ENCODE measurements at places on chromosomes 1 and 21.

GRCh38 chr1:226674892-226675714 is 64.0 kb downstream of the ITPKB start:
- DNase-seq, result peak; percentile 66

- no peak for DNase-seq
These were observed 668 bp upstream of the PADI4 start for GRCh38 chr1:17307329-17307728.

GRCh38 chr1:32273391-32274208 is 18.3 kb upstream of the HDAC1 start:
- peak; percentile 78 for DNase-seq

DNA sequence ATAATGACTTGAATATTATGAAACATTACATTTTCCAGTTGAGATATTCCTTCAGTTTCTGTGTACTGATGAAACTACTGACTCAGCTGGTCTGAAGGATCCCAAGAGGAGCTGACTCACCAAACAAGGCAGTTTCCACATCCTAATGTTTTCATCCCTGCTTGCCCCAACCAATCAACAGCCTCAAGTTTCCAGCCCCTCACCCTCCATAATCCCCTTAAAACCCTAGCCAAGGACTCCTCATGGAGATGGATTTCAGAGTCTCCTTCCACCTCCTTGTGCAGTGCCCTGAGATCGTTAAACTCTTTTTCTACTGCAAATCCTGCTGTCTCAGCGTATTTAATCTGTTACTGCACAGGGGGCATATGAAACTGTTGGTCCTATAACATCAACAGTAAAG is 83.1 kb upstream of the HAO2 start:
- DNase-seq, result no peak

GRCh38 chr1:173714759-173715537 is at the start of gene KLHL20:
KLHL20 (plus strand) TSS chr1:173714981; CDS start chr1:173716044, 1,063 bp downstream.
- DNase-seq, result peak; percentile 83

DNA sequence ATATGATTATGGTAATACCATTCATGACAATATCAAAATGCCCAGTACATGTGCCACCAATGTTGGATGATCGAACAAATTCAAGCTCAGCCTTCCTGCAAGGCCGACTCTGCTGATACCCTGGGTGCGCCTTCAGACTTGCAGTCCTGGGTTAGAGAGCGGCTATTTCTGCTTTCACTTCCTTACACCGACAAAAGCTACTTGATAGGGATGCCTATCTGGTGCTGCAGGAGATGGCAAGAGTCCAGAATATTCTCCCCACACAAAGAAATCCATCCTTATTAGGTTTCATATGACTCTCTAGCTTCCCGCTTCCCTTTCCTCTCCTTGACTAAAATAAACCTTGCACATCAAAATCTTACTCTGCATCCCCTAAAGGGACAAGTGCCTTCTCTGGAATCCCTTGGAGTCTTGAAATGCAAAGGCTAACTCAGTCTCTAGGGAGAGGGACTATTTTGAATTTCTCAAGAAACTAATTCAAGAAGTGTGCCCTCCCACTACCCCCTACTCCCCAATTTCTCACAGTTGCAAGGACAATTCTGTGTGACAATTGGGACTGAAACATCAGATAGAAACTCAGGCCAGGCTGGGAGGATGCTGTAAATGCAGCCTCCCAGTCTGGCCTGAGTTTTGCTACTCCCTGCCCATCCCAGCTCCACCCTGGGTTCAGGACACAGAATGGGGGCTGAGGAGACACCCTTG is 103.1 kb upstream of the USP24 start:
- DNase-seq, result no peak

DNA sequence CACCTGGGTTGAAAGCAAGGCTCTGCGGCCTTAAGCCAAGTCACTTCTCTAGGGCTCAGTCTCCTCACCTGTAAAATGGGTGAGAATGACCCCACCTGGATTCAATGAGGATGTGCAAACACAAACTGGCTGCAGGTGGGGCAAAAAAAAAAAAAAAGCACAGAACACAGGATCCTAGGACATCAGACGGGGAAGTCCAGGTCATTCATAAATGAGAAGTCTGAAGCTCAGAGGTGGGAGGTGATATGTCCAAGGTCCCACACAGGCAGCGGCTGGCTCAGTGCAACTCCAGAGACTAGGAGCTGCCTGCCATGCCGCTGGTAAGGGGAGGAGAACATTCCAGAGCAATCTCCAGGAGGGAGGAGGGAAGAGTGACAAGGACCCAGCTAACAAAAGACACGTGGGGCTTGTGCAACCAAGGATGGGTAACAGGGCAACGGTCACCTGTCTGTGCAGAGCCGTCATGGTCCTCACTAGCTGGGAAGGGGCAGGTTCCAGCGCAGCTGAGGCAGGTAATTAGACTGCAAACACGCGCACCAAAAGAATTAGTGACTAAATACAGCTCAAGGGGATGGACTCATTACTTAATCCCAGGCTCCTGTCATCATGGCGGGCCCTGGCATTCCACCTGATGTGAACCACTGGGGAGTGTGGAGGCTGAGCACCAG is 19.5 kb downstream of the IFFO2 start:
- DNase-seq, result no peak

GRCh38 chr1:109849655-109850054 is 61.0 kb upstream of the CSF1 start:
- no peak for DNase-seq

DNA sequence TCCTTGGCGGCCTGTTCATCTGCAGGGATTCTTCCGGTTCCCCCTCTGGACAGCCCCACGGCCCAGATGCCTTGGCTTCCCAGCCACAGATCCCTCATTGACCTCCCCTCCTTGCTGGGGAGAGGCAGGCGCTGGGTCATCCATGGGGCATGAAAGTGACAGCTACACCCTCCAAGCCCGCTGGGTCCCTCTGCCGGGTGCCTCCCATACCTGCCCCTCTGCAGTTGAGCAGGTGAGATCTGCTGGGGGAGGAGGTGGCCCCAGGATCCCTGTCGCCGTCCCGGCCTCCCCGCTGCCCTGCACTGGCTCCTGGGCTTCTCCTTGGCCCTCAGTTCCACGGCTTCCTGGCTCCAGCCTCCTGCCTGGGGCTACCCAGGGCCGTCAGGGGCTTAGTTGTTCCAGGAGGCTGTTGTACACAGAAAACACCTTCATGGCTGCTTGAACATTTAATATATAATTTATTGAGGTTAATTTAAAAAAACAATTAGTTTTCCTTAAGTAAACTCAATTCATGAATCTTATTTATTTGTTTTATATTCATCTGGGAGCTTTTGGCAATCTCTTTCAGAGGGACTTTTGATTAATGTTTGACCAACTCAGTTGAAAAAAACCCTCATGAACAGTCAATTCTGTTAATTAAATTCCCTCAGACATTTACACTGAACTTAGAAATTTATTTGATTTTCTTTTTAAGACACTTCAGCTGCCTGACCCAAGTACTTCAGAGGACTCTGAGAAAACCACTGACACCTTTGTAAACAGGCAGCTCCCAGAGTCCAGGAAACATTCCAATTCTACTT is 67.6 kb upstream of the ABCG1 start:
- DNase-seq, result no peak

GRCh38 chr1:84152649-84153056 is 8.6 kb downstream of the PRKACB start:
- no peak for DNase-seq

DNA sequence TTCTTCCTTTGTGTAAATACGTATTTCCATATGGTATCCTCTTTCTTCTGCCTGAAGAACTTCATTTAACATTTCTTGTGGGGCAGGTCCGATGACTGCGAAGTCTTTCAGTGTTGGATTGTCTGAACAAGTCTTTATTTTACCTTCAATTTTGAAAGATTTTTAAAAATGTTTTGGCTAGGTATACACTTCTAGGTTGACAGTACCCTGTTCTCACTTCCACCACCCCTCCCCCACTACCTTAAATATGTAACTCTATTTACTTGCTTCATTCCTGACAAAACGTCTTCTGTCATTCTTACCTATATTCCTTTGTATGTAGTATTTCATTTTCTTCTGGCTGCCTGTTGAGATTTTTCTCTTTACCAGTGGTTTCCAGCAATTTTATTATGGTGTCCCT is 85.7 kb upstream of the ARTN start:
- no peak for DNase-seq

DNA sequence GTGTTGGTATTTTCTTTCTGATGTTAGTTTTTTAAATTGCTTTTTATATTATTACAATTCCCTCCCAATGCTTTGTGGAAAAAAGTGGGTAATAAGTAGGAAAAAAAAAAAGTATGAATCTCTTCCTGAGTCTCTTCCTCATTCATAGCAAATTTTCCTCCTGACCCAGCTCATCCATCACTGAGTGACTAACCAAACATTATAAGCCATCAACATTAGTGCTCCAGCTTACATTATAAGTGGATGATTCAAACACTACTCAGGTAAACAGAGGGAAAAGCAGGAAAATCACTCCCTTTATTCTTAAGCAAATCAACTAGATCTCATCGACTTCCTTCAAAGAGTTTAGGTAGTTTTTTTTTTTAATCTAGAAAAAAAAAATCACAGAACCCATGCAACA is 15.4 kb upstream of the SAMD13 start:
- DNase-seq, result no peak

- DNase-seq, result no peak
These were observed 8.3 kb downstream of the NEK2 start for GRCh38 chr1:211667065-211667617.

- no peak for DNase-seq
These were observed 85.2 kb downstream of the TRIM11 start for GRCh38 chr1:228321435-228321834.

DNA sequence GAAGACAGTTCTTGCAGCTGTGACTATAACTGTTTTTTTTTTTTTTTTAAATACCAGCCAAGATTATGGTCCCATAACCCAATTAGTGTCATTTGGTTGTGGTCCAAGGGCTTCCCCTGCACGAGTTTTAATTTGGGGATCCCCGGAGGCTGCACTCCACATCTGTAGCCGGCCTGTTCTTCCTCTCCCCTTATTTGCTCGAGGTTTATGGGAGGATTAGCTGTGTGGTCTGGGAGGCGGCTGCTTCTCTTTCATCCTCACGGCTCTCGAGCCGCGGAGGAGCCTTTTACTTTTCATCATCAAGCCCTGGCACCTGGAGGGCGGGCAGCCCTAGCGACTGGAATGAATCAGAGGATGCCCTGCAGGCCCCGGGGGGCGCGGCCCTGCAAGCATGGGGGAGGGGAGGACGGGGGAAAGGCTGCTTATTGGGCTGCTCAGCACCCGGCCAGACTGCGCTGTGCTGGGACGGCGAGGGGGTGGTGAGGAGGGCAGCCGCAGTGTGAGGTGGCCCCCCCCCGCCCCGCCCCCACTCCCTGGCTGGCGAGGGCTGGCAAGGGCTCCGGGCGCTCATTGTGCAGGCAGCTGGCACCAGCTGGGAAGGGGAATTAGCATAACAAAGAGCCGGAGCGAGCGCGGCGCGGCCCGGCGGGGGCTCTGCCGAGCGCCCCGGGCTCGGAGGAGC is 18.5 kb downstream of the SERTAD4 start:
- DNase-seq, result no peak

DNA sequence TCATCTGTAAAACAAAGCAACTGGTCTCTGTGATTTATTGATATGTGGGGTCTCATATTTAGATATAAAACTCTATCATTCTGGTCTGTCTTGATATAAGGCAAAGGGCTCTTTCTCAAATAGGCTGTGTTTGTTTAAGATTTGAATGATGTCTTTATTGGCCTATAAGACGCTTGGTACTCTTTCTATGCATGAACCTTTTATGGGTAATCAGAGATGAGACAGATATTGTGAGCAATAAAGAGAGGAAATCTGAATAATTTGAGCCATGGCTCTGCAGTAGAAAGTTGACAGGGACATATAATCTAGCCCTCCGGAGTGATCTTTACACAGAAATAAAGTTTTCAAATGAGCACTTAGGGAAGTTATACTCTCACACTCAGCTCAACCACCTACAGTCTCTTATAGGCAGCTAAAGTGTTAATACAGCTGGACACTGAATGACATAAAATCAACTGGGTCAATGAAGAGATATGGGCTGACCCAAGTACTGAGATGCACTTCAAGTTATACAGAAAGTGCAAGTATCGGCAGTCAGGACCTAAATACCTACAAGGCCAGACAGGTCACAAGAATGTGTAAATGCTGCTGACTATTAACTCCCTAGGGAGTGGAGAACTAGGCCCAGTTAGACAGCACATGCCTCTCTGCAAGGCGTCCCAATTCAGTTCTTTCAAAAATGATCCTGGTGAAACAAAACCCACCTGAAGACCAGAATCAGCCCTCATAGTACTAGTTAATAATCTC is 111.0 kb downstream of the PTPN14 start:
- DNase-seq, result no peak

- DNase-seq, result no peak
These were observed 29.3 kb upstream of the MAN1C1 start for GRCh38 chr1:25587290-25587689.

GRCh38 chr1:41902159-41902577 is 16.6 kb downstream of the HIVEP3 start:
- DNase-seq, result no peak

DNA sequence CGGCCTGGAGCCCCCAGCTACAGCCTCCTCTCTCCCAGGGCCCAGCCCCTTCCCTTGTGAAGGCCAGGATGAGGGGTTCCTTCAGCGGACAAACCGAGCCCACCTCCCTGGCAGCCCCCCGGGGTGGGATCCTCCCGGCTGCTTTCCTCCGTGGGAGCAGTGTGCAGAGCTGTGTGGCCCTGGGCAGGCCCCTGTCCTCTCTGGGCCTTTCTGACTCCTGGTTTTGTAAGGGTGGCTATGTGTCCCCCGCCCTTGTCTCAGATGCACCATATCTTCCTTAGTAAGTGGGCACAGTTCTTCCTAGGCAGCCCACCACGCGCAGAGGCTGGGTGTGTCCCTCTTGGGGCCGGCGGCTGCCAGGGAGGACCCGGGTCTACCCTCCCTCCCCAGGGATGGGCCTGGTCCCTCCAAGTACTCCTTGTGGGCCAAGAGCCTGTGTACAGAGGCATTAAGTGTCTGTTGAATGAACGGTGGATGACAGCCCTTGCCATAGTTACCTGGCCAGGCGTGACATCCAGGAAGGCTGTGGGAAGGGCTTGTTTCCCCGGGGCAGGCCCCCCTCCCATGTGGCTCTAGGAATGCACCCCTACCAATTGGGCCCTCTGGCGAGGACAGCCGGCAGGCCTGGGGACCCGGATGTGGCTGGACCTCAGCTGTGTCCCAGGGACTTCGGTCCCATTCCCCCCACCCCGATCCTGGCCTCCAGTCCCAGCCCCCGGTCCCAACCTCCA is 3.8 kb downstream of the SMIM1 start:
- DNase-seq, result no peak

DNA sequence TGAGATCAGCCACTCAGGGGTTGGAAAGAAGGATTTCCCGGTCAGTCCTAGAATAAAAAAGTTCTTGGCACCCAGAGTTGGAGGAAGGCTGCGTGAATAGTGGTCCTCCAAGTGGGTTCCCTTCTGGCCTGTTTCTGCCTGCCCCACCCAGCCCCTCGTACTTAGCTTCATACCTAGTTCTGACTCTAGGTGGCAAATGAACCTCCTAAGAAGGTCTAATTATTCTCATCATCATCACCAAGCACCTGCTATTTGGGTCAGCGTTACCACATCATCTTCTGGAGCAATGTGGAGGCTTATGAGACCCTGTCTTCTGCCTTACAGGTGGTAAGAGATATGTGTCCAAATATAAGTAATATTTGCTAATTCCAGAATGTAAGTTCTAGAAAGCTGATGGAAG is 35.9 kb upstream of the NFASC start:
- DNase-seq, result no peak

All from activated effector memory CD4-positive, alpha-beta T cell treated with Interleukin-2 at 50 U/mL for 16 hours (primary cell).